ENCODE measurements at places on chromosomes 16 and 17. TPM values are rescaled to one million over a fixed set of nuclear protein-coding genes. Genes with fewer than 3 reads are reported as not detected.

GRCh38 chr17:18182978-18183333 is 672 bp upstream of the ALKBH5 start:
- DNase-seq = no peak

GRCh38 chr16:5753381-5753780 is 655.8 kb upstream of the EEF2KMT start:
- no peak for DNase-seq

DNA sequence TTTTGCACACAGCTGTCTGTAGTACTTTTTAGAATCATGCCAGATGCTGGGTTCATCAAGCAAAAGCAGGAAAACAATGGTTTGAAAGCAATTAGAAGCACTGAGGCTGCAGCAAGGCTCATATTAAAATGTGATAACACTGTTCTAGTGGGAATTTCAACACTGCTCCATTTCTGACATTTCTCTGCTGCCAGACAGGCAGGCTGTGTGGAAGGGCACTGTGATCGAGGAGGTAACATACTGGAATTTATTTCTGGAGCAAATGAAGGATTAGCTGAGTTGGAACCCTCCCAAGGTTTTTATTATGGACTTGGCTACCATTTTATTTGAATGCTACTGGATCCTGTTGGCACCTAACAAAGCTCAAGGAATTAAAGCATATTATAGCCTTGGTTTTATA is 66.9 kb downstream of the SKAP1 start:
- no peak for DNase-seq

- no peak for DNase-seq
Observed at GRCh38 chr16:48330189-48330840, 54.9 kb downstream of the SIAH1 start.

DNA sequence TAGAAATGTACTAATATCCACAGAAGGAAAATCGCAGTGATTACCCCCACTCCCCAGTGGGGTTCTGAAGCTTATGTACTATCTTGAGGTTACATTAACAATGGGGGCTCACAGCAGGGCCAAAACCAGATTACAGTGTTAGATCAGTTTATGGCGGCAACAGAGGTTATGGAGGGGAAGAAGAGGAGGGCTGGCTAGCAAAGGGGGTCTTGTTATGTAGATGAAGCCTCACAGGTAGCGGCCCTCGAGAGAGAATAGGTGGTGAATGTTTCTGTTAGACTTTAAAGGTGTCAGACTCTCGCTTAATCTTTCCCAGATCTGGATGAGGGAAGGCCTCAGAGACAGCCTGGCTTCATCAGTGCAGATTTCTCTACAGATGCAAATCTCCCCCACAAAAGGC is 22.2 kb downstream of the RNF112 start:
- DNase-seq = no peak

DNA sequence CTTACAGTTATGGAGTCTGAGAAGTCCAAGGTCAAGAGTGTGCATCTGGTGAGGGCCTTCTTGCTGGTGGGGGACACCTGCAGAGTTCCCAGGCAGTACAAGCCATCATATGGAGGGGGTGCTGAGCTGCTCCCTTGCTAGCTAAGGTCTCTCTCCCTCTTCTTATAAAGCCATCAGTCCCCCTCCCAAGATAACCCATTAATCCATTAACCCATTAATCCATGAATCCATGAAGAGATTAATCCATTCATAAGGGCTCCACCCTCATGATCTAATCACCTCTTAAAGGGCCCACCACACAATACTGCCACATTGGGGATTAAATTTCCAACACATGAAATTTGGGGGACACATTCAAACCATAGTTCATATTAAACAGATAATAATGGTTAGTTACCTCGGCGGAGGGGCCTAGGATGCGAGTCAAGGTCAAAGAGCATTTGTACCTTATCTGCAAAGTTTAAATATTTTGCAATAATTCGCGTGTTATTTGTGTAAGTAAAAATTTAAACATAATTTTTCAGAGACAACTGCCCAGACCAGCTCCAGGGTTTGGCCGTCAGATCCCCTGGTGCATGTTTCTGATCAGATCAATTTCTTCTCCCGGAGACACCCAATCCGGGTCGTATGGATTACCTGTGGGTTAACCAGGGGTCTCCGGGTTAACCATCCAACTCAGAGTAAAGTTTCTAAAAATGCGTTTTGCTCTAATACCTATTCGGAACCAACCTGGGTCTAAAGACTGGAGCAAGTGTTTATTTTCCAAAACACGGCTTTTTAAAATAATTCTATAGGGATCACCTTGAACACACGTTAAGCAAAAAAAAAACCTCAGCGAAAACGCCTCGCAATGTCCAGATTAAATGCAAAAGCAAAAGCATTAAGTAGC is 740 bp upstream of the POLR3E start:
- no peak for DNase-seq

DNA sequence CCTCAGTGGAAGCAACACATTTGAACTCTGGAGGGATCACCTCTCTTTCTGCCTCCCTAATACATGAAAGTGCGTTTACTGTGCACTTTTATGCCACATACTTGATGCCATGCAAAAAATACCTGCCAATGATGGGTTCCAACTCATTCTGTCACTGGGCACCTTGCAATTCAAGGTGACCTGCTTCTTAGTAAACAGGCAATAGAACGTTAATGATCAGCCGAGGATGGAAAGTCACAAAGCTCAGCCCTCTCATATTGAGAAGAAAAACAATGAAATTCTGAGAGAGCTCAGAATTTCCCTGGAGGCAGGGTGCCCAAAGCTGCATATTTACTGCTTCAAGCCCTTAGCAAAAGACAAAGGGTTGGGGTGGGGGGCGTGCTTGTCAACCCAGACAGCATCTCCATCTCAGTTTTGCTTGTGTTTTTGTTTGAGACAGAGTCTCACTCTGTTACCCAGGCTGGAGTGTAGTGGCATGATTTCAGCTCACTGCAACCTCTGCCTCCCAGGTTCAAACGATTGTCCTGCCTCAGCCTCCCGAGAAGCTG is 23.2 kb downstream of the LITAF start:
- DNase-seq = peak; percentile 51

DNA sequence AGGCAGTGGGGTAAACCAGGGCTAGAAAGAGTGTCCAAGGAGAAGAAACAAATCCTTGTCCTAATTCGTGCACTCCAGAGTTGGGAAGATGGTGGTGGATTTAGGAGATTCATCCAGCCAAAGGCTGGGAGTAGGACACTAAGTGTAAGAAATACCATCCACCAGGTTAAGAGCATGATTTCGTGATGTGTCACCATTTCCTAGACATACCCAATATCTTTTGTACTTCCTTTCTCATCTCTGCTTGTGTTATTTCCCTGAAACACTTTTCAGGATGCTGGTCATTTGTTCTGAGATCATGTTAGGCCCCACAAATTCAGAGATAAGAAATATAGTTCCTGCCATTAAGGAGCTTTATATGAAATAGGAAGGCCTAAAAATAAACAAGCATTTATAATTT is 106.3 kb upstream of the HLF start:
- DNase-seq = no peak

- peak; percentile 61 for DNase-seq
Observed at GRCh38 chr17:79444198-79444597, 166.7 kb downstream of the RBFOX3 start.

DNA sequence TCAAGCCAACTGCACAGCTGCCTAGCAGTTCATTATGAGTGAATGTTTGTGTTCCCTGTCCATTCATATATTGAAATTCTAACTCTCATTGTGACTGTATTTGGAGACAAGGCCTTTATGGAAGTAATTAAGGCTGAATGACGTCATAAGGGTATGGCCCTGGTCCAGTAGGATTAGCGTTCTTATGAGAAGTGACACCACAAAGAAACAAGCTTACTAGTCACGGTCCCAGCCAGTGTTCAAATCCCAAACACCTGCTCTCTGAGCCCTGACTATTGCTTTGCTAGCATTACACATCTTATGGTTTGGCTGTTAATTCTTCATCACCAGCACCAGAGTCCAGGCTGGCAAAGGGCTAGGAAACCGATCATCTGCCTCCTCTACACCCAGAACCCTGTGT is 2.2 kb downstream of the ZNF668 start:
- no peak for DNase-seq

DNA sequence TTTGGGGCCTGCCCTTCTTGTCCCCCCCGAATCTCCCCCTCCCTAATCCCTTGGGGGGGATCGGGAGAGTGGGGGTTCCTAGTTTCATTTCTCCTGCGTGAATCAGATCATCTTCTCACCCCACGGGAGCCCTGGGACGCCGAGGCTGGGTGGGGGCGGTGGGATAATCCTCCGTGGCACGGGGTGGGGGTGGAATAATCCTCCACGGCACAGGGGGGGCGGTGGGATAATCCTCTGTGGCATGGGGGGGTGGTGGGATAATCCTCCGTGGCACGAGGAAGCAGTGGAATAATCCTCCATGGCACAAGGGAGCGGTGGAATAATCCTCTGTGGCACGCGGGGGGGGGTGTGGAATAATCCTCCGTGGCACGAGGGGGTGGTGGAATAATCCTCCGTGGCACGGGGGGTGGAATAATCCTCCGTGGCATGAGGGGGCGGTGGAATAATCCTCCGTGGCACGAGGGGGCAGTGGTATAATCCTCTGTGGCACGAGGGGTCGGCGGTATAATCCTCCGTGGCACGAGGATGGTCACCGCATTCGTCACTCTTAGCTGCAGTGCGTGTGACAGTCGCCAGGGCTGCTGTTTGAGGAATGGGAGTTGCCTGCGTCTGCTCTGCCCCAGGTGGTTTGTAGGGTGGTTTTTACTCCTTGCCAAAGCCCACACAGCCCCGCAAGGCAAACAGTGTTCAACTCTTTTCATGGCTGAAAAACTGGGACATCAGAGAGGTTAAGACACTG is 156.9 kb downstream of the LAT start:
- no peak for DNase-seq

Gene KRT24
- total RNA-seq = 0.31 TPM
